Heart left ventricle (tissue), 16 donors: ENCODE measurements at places on chromosomes 5 and 9. TPM values are rescaled to one million over a fixed set of nuclear protein-coding genes. Genes with fewer than 3 reads are reported as not detected.

The BSPRY gene
- 4.6 TPM for total RNA-seq

The HCN1 gene
- 0.15 TPM for total RNA-seq

The CNTLN gene
- total RNA-seq: 3.8 TPM

The SGTB gene
- 2.9 TPM for total RNA-seq

- no peak for DNase-seq
These were observed 28.0 kb downstream of the ERAP2 start for GRCh38 chr5:96904054-96904931.

GRCh38 chr5:110361471-110361870, 365.0 kb downstream of the TMEM232 start:
- no peak for DNase-seq

DNA sequence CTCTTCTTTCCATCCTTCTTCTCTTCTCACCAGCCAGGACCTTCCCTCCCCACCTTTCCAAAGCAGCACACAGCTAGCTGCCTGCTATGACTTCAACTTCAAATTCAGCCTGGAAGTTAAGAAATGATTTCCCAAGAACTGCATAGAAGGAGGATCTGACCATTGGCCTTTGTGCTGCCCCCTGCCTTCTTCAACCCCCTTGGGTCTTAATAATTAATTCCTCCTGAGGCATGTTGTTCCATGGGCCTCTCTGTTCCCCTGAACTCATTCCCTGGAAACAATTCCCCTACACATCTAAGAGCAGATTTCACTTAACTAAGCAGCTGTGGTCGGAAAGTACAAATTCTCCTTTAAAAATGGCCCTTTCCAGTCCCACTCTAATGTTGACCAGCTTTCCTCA, 62.4 kb downstream of the ADAMTS12 start:
- DNase-seq: peak; percentile 21

DNA sequence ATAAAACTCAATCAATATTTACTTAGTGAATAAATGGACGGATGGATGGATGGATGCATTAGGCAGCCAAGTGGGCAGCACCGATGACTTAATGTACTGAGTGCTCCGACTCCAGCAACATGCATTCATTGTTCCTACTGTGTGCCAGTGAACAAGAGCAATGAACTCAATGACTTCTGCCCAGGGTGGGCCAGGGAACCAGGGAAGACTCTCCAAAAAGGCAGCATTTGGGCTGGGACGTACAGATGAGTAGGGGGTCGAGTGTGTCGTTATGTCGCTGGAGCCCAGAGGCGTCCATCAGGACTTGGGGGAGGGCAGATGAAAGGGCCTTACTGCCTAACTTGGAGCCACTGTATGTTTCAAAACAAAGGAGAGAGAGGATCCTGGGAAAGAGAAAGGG, 126.4 kb downstream of the KCNIP1 start:
- DNase-seq: no peak

DNA sequence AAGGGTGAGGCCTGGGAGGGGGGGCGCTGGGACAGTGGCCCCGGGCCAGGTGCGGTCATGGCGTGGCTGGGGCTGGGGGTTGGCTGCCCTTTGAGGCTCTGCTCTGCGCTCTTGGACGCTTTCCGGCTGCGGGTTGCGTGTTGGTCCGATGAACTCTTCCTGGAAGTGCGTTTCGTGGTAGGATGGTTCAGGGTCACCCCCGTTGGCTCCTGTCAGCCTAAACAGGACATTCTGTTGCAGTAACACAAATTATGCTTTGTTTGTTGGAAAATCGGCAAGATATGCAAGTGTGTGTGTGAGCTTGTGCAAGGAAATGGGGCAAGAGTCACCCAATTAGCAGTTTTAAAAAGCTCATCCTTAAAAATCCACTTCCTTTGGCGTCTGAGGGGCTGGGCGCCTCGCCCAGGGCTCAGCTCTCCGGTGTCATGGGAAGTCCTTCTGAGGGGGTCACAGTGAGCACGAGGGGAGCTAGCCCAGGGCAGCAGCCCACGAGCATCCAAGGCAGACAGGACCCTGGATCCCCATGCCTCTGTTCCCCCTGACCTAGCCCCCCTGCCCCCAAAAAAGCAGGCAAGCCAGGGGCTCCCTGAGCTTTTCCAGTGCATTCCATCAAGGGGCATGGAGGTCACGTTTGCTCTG, 22.2 kb upstream of the RNU6ATAC start:
- peak; percentile 30 for DNase-seq

- DNase-seq: no peak
These were observed 71.2 kb downstream of the MTAP start for GRCh38 chr9:21873540-21874221.

- no peak for DNase-seq
These were observed 116.1 kb upstream of the RASA1 start for GRCh38 chr5:87151547-87151946.

- DNase-seq: peak; percentile 39
These were observed 38.3 kb upstream of the ADRA1B start for GRCh38 chr5:159877894-159878448.

DNA sequence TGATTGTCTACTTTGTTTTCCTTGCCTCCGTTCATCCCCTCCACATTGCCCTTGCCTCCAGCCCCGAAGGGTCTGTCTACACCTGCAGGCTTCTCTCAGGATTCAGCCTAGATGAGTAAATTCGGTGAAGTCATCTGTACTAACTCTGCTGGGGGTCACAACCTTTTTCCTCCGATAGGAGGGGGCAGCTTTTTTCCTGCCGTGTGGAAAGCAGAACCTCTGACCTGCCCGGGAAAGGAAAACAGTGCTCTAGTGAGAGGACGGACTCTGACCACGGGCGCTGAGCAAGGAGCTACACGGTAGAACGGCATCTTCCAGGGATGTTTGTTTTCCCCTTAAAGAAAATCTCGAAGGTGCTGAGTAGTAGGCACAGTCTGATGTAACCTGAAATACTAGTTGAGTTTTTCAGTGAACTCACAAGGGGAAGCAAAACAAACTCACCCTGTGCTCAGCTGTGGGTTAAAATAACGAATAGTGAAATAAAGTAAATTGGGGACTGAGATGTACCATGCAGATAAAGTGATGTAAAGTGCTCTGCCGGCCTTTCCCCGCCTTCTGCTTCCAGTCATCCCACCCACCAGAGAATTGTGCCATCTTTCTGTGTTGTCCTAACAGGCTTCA, 281.8 kb downstream of the AOPEP start:
- no peak for DNase-seq

- DNase-seq: no peak
These were observed 665.5 kb upstream of the ZNF608 start for GRCh38 chr5:125411744-125412560.
